ENCODE measurements at places on chromosomes 5 and 9.

DNA sequence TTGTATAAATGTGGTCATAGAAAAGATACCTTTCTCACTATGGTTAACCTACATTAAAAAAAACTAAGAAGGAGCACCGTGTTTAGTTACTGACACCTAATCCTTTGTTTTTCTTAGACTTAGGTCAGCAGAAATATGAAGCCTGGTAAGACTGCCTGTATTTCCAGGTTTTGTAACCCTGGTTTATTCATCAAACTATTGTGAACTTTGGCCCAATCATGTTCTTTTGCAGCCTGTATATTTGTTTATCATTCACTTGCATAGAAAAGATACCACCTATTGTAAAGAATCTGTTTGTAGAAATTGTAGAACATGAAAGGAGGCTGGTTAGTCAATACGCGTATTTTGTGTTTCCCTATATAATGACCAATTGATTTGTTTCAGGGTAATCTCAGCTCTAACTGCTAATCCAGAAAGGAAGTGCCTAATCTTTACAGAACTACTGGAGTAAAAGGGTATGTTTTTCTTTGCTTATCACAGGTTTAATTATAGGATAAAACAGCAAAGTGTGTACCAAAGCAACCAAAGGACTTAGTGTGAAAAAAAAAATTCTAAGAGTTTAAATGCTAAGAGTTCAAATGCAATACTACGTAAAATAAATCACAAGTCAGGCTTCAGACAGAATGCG, 103.6 kb downstream of the LURAP1L start:
- DNase-seq: no peak

DNA sequence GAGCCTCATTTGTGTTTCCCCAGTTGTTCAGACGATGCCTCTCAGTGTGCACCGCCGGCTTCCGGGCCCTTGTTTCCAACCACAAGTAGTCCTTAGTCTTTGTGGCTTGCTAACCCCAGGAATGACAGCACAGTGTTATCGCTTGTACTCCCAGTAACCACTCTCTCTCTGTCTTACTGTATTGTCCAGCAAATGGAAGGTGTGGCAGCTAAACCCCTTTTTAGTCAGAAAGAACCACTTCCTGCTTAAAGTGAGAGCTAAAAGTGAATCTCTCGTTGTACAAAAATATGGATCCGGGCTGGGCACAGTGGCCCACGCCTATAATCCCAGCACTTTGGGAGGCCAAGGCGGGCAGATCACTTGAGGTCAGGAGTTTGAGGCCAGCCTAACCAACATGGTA, 61.3 kb downstream of the ENC1 start:
- DNase-seq: no peak

DNA sequence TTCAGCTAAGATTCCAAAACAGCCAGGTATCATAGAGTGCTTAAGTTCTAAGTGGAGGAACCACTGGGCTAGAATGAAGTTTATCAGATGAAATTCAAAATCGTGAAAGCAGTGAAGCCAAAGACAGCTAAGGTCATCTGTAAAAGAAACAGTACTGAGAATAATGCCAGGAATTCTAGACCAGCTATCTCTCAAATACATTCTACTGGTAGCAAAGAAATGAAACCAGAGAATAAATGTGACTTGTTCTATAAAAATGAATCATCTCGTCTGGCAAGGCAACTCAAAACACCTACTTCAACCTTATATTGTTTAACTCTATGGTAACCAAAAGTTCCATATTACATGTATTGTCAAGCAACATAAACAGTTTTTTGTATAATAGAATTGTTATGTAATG, 51.3 kb upstream of the RGMB start:
- DNase-seq: no peak

GRCh38 chr5:337563-338130, 16.1 kb downstream of the AHRR start:
- peak; percentile 60 for DNase-seq

DNA sequence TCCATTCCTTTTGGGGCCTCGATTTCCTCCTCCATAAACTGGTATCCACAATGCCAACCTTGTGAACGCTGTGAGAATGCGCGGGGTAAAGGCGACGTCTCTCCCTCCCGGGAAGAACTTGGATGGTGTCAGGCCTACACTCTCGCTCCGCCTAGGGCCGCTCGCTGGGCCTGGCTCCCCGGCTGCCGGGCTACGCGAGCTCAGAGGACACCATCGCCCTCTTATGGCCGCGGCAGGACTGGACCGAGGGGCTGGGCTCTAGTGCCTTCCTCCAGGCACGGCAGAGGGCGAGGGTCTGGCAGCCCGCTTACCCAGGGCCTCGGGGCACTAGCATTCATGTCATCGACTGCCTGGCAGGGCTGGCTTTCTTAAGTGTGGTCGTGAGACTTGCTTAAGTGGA, 1.3 kb upstream of the EXOSC2 start:
- peak; percentile 94 for DNase-seq

- DNase-seq: peak; percentile 77
Observed at GRCh38 chr5:126680191-126680817, 79.6 kb downstream of the PHAX start.

- DNase-seq: no peak
Observed at GRCh38 chr5:94524841-94525697, 93.3 kb downstream of the KIAA0825 start.

DNA sequence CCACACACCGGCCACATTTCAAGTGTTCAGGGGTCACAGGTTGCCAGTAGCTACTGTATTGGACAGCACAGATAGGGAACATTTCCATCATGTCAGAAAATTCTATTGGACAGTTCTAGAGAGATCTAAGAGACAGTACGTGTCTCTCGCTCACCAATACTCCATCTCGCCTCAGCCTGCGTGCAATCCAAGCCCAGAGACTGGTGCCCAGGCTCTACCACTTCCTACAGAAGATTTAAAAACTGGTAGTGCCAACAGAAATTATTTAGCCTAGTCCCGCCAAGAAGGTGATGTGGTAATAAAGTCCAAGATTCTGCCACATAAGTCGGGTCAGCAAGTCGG, 390 bp upstream of the SNX2 start:
- no peak for DNase-seq

- DNase-seq: no peak
Observed at GRCh38 chr9:78903581-78903980, 606.7 kb downstream of the PSAT1 start.

GRCh38 chr9:128244091-128244836, 31.5 kb downstream of the GOLGA2 start:
- no peak for DNase-seq

DNA sequence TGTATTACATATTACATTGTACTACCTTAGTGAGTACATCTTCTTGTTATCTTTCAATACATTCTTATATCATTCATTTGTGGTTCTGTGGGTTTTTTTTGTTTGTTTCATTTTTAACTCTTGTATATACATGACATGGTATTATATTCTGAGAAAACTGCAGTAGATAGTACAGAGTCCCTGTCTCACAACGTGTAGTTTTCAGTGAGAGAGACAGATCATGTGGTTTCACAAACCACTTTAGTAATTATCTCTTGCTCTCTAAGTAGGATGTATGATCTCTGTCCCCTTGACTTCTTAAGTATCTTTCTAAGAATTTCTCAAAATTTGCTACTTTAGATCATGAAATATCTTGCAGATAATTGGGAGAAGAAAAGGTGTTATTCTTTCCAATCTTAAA, 745.9 kb upstream of the CDH9 start:
- no peak for DNase-seq

- no peak for DNase-seq
Observed at GRCh38 chr5:150329038-150329437, 26.3 kb upstream of the ARSI start.

- no peak for DNase-seq
Observed at GRCh38 chr9:85941622-85941940, 635 bp downstream of the NAA35 start.

DNA sequence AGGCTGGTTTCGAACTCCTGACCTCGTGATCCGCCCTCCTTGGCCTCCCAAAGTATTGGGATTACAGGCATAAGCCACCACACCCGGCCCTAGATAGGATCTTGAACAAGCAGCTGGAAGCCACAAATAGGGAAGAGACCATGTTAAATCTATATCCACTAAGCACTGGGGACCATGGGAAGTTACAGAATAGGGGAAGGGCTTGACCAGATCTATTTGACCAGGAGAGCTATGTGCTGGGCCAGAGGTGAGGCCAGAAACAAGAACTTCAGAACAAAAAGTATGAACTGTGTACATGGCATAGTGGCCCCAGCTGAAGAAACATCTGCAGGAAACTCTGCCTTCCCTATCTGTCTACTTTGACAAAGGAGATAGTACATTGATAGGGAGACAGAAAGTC, 10.8 kb downstream of the KLF4 start:
- DNase-seq: no peak

DNA sequence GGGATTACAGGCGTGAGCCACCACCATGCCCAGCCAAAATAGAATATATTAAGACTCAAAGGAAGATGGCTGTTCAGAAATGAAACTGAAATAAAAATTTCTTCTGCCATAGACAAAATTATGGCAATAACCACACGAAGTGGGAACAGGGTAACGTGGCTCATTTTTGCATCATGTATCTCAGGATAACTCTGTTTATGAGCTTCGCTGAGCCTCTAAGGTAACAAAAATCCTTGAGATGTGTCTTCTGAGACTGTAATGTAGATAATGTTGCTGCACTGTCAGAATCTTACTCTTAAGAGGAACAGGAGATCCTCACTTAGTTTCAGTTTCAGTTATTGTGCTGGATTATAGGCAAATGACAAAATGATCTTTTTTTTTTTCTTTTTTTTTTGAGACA, 153.8 kb downstream of the GOLPH3 start:
- no peak for DNase-seq

DNA sequence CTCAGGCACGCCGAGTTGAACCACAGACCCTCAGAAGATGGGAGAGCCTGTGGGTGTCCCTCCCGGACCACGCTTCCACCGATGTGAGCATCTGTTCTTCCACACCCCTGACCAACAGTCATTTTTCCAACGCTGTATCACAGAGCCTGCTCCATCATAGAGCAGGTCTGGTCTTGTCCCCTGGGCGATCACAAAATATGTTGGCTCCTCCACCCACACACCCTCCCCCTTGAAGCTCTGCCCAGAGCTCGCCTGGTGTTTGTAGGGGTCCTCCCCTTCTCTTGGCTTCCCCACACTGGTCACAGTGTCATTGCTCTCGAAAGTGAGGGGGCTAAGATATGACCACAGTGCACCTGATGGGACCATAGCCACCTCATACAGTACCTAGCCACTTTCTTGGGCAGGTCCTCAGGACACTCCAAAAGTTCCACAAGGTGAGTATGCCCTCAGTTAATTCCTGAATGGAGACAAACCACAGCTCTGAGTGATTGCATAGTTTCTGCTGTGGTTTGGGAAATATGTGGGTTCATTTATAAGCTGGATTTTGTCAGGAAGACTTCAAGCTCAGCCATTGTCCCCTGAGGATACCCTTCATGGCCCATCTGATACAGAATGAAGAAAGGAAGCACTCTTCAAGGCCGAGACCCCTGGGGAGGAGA, 3.5 kb upstream of the ZNF618 start:
- DNase-seq: no peak

- no peak for DNase-seq
Observed at GRCh38 chr9:34121996-34122395, 4.5 kb downstream of the DCAF12 start.

DNA sequence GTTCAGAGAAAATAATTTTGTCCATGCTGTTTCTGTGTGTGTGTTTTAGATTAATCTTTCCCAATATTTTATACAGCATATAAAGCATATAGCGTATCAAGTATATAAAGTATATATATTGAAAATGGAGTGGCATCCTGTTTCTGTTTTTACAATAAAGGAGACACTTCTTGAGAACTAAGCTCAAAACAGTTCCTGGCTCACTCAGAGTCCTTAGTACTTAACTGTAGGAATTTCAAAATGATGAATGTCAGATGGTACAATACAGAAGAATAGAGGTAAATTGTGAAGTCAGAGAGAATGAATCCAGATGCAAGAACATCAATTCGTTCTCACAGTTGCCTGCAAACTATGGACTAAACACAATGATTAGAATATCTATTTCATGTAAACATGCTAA, 68.7 kb upstream of the TAS2R1 start:
- DNase-seq: no peak

- peak; percentile 48 for DNase-seq
Observed at GRCh38 chr9:128495804-128496417, 8.6 kb upstream of the GLE1 start.

GRCh38 chr9:77614645-77615044, 33.5 kb downstream of the GNA14 start:
- no peak for DNase-seq

GRCh38 chr5:169805527-169805934, 168.5 kb downstream of the DOCK2 start:
- peak; percentile 45 for DNase-seq

- no peak for DNase-seq
Observed at GRCh38 chr9:18404434-18405029, 69.4 kb upstream of the ADAMTSL1 start.

- no peak for DNase-seq
Observed at GRCh38 chr9:118438810-118439209, 734.6 kb downstream of the TLR4 start.

DNA sequence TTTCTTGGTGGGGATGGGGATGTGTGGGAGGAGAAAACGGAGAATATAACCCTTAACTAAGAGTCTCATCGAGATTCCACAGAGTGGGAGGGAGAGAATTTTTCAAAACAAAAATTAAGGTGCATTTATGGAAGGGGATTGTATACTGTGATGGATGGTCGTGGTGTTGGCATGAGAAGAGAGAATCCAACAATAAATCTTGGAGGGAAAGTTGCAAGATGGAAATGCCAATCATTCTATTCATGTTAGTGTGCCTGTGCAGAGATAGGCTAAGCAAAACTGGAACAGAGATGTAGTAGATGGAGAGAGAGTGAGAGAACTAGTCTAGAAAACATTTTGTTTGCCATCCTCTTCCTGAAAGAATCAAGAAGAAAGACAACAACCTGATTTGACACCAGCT, 613.1 kb downstream of the EBF1 start:
- no peak for DNase-seq

GRCh38 chr9:109158651-109159050, 8.4 kb downstream of the FRRS1L start:
- no peak for DNase-seq

DNA sequence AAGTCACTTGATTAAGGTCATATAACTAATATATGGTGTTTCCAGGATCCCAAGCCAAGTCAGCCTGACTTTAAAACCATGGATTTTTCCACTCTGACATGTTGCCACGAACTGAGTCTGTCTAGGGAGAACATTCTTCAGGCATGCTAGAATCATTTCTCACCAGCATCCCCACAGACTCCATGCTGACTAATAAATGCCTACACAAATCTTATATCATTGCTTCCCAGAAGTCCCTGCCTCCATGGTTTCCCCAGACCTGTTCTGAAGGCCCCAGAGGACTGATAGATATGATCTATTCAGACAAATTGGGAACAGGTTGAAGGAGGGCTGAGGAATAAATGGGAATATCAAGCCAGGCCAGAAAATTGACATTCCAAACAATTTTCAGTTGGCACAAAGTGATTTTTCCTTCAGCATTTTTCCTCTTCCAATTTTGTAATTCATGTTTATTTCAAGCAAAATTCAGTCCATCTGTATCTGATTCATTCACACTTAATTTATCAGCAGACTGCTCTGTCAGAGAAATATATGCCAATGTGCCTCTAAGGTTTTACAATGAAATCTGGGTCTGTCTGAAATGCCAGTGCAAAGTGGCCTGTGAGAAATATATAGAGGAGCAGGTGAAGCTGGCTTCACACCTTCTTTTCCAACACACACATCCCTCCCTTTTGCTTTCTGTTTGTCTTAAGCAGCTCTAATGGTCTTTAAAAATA, 413.6 kb upstream of the TNC start:
- no peak for DNase-seq

All from H9 (cell line).